ENCODE measurements at places on chromosomes 5 and 9. TPM values are rescaled to one million over a fixed set of nuclear protein-coding genes. Genes with fewer than 3 reads are reported as not detected.

The MARVELD2 gene
- total RNA-seq: 23.4 TPM

The CNTLN gene
- 7.0 TPM for total RNA-seq

The TNFSF8 gene
- total RNA-seq: 2.6 TPM

The RNF180 gene
- total RNA-seq: 17.4 TPM

The CDKN2B-AS1 gene
- total RNA-seq: 3.0 TPM

The IFNA13 gene
- total RNA-seq: not detected

DNA sequence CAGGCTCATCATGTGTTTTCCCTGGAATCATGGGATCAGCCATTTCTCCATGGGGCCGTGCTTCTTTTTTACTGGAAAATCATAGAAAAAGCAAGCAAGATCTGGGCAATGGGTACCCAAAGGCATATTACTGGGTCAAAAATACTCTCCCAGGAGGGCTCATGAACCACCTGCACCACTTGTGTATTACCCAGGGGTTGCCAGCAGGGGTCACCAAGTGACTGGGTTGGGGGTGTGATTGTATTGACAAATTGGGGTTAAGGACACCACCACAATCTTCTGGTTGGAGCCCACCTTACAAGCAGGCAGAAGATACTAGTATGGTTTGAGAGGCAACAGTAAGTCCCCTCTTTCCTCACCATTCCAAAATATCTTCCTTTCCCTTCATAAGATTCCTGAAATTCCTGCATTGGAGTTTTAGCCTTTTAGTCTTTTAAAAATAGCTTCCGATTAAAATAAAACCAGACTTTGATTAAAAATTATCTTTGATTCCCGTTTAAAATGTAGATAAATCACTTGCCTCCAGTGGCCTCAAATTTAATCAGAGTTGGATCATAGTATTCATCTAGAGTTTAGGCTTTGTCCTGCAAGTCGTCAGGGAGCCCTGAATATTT, 603.3 kb downstream of the KIF4B start:
- H3K36me3 ChIP-seq: no peaks in the 10 kb centered on the region
- H3K27ac ChIP-seq: no peak overlapping the region

GRCh38 chr5:40775085-40775845, 19.5 kb upstream of the TTC33 start:
- no peak for DNase-seq
- H3K27me3 ChIP-seq: no peaks in the 10 kb centered on the region
- no peak overlapping the region for H3K4me3 ChIP-seq
- no peaks in the 10 kb centered on the region for H3K4me1 ChIP-seq
- H3K36me3 ChIP-seq: peaks cover 21% of the 10 kb centered on the region

GRCh38 chr5:154482528-154483449, 4.8 kb upstream of the HAND1 start:
- peak; percentile 33 for DNase-seq
- H3K27ac ChIP-seq: no peak overlapping the region
- peaks cover 16% of the 10 kb centered on the region for H3K4me1 ChIP-seq
- peaks cover 40% of the 10 kb centered on the region for H3K27me3 ChIP-seq
- no peak overlapping the region for H3K4me3 ChIP-seq

- H3K27me3 ChIP-seq: no peaks in the 10 kb centered on the region
- DNase-seq: no peak
- H3K27ac ChIP-seq: no peak overlapping the region
Measured at GRCh38 chr5:32487008-32487407, 42.5 kb upstream of the ZFR start.

GRCh38 chr5:115424030-115424429, 120.5 kb downstream of the FEM1C start:
- peaks cover 33% of the 10 kb centered on the region for H3K4me1 ChIP-seq
- no peaks in the 10 kb centered on the region for H3K27me3 ChIP-seq
- H3K27ac ChIP-seq: peak overlapping the region; percentile 70
- peak; percentile 41 for DNase-seq

- no peak overlapping the region for H3K27ac ChIP-seq
- no peak for DNase-seq
- H3K4me1 ChIP-seq: no peaks in the 10 kb centered on the region
- H3K4me3 ChIP-seq: no peak overlapping the region
Measured at GRCh38 chr9:105432247-105432842, 15.5 kb upstream of the FSD1L start.

- no peaks in the 10 kb centered on the region for H3K27me3 ChIP-seq
- H3K27ac ChIP-seq: peak overlapping the region; percentile 36
- no peak overlapping the region for H3K4me3 ChIP-seq
- DNase-seq: no peak
Measured at GRCh38 chr5:149383399-149383798, 4.3 kb upstream of the IL17B start.

DNA sequence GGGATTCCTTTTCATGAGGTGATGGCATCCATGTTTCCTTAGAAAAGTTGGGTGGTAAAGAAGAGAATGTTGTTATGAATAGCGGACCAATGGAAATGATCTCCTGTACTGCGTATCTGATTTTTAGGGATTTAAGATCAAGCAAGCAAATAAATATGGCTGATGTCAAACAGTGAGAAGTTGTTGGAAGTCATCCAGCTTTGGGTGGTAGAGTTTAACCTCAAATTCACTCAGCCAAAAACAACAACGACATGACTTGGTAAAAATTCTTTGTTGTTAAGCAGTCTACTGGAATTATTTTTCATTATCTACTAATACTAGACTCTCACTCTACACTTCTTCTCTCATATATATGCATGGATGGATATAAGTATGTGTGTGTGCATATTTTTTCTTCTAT, 426.5 kb downstream of the CTNND2 start:
- DNase-seq: no peak
- H3K27me3 ChIP-seq: no peaks in the 10 kb centered on the region
- H3K36me3 ChIP-seq: no peaks in the 10 kb centered on the region
- H3K4me3 ChIP-seq: no peak overlapping the region

- H3K27me3 ChIP-seq: no peaks in the 10 kb centered on the region
- no peak for DNase-seq
- H3K36me3 ChIP-seq: no peaks in the 10 kb centered on the region
Measured at GRCh38 chr5:81787474-81788242, 36.8 kb upstream of the SSBP2 start.

DNA sequence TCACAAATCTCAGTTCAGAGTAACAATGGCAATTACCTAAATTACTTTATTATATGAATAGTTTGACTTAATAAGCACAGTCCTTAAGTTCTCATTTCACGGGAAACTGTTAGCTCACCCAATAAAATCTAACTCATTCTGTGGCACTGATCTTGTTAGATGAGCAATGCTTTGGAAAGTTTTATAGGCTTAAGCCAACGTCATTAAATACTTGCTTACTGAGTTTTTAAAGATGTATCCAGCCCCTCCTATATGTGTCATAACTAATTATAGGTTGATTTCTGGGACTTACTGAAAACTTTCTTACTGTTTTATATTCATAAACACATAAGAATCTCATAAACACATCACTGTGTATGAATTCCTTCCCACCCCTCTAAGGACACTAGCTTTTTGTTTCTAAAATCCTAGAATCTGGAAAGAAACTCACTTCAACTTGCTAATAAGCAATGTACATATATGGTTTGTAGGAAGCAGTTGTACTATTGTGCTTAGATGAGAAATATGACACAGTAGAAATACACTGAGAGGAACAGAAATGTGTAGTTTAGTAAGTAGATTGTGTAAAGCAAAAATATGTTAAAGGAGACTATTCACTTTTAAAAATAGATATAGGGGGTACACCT, 14.1 kb upstream of the MARCOL start:
- H3K27ac ChIP-seq: no peak overlapping the region
- no peaks in the 10 kb centered on the region for H3K27me3 ChIP-seq
- no peak overlapping the region for H3K4me3 ChIP-seq
- no peaks in the 10 kb centered on the region for H3K36me3 ChIP-seq

Data from upper lobe of left lung (tissue), 6 donors.